ENCODE measurements at places on chromosomes 2 and 18.
A peak's percentile ranks its signal among the peaks of the same experiment; 100 is the strongest.

- H3K4me3 ChIP-seq, result peak within 1 kb of the TSS; percentile 80
- DNase-seq, result peak; percentile 71
- peak within 1 kb of the TSS; percentile 70 for H3K27ac ChIP-seq
- peaks cover 29% of the 10 kb centered on the region for H3K4me1 ChIP-seq
- no peaks in the 10 kb centered on the region for H3K36me3 ChIP-seq
These were observed at the start of gene VAMP5 for GRCh38 chr2:85584354-85584856. Gene VAMP5 (plus strand): TSS chr2:85584431. CDS start chr2:85584491, 60 bp downstream.

DNA sequence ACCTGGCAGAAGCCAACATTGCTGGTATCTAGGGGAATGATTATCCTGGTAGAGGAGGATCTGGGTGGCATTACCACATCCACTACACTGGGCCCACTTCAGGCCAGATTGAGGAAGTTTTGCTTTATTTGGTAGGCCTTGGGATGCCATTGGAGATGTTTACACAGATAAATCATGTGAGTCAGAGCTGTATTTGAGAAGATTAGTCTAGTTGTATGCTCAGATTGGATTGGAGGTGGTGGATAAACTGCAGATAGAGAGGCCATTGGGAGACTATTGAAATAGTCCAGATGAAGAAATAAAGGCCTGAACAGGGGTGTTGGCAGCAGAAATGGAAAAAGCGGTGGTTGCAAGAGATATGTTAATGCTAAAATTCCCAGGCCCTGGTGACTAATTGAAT, 81.5 kb downstream of the EFEMP1 start:
- no peaks in the 10 kb centered on the region for H3K36me3 ChIP-seq
- H3K27me3 ChIP-seq, result no peaks in the 10 kb centered on the region
- H3K27ac ChIP-seq, result no peak overlapping the region
- H3K4me3 ChIP-seq, result no peak overlapping the region

GRCh38 chr2:98012561-98012991, 16.8 kb upstream of the TMEM131 start:
- no peaks in the 10 kb centered on the region for H3K4me1 ChIP-seq
- H3K36me3 ChIP-seq, result no peaks in the 10 kb centered on the region
- no peak overlapping the region for H3K4me3 ChIP-seq
- peaks cover 2% of the 10 kb centered on the region for H3K27me3 ChIP-seq

GRCh38 chr2:10594011-10594410, 95.8 kb downstream of the NOL10 start:
- no peak for DNase-seq
- H3K27me3 ChIP-seq, result no peaks in the 10 kb centered on the region
- H3K27ac ChIP-seq, result no peak overlapping the region
- H3K4me3 ChIP-seq, result no peak overlapping the region

DNA sequence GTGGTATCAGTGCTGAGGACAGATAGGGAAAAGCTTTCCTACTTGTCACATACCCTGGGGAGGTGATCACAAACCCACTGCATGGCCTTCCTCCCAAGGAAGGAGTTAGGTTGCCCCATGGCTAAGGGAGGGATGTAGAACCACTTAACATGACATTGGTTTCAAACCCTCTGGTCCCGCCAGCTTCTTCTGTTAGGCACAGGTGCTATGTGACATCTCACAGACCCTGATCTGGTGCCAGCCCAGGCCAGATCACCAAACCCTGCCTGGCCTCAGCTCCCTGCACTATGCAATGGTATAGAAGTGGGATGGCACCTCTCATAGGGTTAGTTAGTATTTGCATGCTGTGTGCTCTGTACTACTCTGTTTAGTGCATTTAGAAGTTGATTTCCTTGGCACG, 58.0 kb downstream of the TCF7L1 start:
- no peak overlapping the region for H3K4me3 ChIP-seq
- peaks cover 25% of the 10 kb centered on the region for H3K27me3 ChIP-seq
- H3K4me1 ChIP-seq, result no peaks in the 10 kb centered on the region

DNA sequence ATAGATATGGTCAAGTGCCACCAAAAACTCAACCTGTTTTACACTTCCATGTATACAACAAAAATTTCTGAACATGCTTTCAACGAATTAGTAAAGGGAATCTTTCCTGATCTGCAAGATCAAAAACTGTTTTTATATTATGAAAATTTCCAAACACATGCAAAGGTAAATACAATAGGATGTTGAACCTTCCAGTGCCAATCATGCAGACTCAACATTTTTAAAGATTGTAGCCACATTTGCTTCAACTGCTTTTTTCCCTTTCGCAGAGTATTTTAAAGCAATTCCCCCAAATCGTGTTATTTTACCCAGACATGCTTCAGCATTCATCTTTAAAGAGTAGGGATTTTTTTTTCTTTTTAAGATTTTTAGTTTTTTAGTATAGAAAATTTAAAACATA, 40.3 kb downstream of the UBR3 start:
- no peak overlapping the region for H3K27ac ChIP-seq
- no peak overlapping the region for H3K4me3 ChIP-seq
- H3K4me1 ChIP-seq, result no peaks in the 10 kb centered on the region
- DNase-seq, result no peak
- no peaks in the 10 kb centered on the region for H3K27me3 ChIP-seq

GRCh38 chr2:187627153-187627552, 72.9 kb upstream of the TFPI start:
- H3K4me3 ChIP-seq, result no peak overlapping the region
- no peaks in the 10 kb centered on the region for H3K4me1 ChIP-seq
- no peak overlapping the region for H3K27ac ChIP-seq
- DNase-seq, result no peak

GRCh38 chr2:73997813-73998212, 13.1 kb downstream of the TET3 start:
- no peak overlapping the region for H3K27ac ChIP-seq
- H3K27me3 ChIP-seq, result no peaks in the 10 kb centered on the region
- no peak overlapping the region for H3K4me3 ChIP-seq
- H3K4me1 ChIP-seq, result peaks cover 25% of the 10 kb centered on the region
- DNase-seq, result no peak

DNA sequence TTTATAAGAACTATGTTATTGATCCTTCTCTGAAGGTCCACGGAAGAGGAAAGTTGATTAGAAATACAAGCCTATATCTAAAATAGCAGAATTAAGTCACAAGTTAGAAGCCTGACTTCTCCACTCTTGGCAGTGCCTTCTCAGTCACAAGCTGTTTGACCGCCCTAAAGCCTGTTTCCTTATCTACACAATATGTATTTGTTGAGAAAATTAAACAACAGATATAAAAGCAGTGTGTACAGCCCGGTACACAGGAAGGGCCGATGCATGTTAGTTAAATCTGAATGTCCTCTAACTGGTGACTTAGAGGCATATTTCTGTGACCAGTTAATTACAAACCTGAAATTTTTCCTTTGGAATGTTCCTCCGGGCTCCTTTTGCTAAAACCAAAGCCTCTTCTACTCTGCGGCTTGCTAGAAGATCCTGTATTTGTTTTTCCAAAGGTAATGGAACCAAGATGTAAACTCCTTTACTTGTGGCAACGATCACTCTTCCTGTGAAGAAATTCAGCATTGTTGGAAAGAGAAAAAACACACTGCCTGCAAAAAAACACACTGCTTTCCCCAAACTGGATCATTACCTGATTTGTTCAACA, 33.4 kb downstream of the TGFBRAP1 start:
- no peaks in the 10 kb centered on the region for H3K4me1 ChIP-seq
- DNase-seq, result no peak
- H3K27me3 ChIP-seq, result no peaks in the 10 kb centered on the region
- H3K4me3 ChIP-seq, result no peak overlapping the region
- no peak overlapping the region for H3K27ac ChIP-seq

GRCh38 chr2:133600266-133600928, 32.1 kb upstream of the NCKAP5 start:
- H3K4me1 ChIP-seq, result no peaks in the 10 kb centered on the region
- DNase-seq, result no peak
- H3K27me3 ChIP-seq, result peaks cover 10% of the 10 kb centered on the region
- no peaks in the 10 kb centered on the region for H3K36me3 ChIP-seq
- no peak overlapping the region for H3K27ac ChIP-seq

DNA sequence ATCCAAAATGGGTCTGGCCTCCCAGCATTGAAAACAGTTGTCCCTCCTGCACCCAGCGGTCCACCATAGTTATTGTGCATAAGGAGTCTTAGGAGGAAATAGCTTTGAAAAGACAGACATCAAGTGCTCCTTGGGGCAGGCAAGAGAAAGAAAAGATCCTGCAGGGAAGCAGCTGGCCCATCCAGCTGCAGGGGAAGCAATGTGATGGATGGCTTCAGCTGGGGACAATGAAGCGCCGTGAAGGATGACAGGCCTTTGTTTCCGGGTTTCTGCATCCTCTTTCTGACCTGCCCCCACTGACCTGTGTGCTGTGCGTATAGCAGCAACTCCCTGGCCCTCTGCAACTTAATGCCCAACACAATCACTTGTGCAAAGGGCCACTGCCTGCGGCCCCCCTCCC, 142.9 kb upstream of the NCKAP5 start:
- H3K36me3 ChIP-seq, result no peaks in the 10 kb centered on the region
- H3K4me3 ChIP-seq, result no peak overlapping the region
- H3K4me1 ChIP-seq, result no peaks in the 10 kb centered on the region
- DNase-seq, result no peak
- no peaks in the 10 kb centered on the region for H3K27me3 ChIP-seq

DNA sequence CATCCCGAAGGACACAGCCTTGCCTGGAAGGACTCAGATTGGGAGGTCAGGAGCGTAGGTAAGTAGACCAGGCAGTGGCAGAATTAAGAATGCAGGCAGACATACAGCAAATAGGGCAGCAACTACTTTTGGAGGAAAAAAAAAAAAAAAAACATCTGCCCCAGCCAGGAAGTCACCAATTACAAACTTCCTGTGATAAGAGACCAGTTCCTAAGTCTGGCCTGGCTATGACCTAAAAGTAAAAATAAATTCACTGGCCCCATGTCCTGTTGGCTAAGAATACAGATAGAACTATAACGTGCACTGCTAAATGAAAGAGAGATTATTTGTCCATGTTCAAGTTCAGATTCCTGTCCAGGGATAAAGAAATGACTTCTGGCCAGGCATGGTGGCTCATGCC, 45.2 kb upstream of the NOSTRIN start:
- no peaks in the 10 kb centered on the region for H3K27me3 ChIP-seq
- H3K4me3 ChIP-seq, result no peak overlapping the region
- DNase-seq, result no peak
- no peaks in the 10 kb centered on the region for H3K4me1 ChIP-seq

DNA sequence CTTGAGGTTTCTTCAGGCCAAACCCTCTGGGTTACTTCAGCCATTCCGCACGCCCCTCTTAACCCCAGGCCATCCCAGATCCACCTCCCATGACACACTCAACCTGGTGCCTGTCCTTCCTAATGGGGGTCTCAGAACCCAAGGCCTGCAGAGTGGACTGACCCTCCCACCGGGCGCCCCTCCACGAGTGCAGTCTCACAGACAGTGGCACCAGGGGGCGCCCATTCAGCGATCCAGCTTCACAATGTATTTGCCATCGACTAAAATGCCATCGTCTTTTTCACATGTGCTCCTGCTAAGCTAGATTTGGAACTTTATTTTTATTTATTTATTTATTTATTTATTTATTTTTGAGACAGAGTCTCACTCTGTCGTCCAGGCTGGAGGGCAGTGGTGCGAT, 38.5 kb downstream of the INPP5D start:
- H3K4me3 ChIP-seq, result no peak overlapping the region
- H3K27me3 ChIP-seq, result no peaks in the 10 kb centered on the region
- no peak for DNase-seq

Data from DND-41 (cell line).